ENCODE measurements at places on chromosomes 6 and 20. TPM values are rescaled to one million over a fixed set of nuclear protein-coding genes. Genes with fewer than 3 reads are reported as not detected.

The CST3 gene
- total RNA-seq, result 0.26 TPM

The CTCFL gene
- not detected for total RNA-seq

The PPIL6 gene
- total RNA-seq, result 0.46 TPM

The TMEM217 gene
- 3.3 TPM for total RNA-seq

The GHRH gene
- not detected for total RNA-seq

The VARS1 gene
- total RNA-seq, result 141 TPM

The HLA-DQB1 gene
- 10.1 TPM for total RNA-seq

The B4GALT5 gene
- total RNA-seq, result 21.4 TPM

The PLEKHG1 gene
- total RNA-seq, result 6.7 TPM

The HLA-DQA1 gene
- total RNA-seq, result 0.97 TPM

The C6orf62 gene
- 134 TPM for total RNA-seq

- peaks cover 3% of the 10 kb centered on the region for H3K36me3 ChIP-seq
- no peak for DNase-seq
- no peaks in the 10 kb centered on the region for H3K27me3 ChIP-seq
- H3K4me3 ChIP-seq, result no peak overlapping the region
Observed at GRCh38 chr6:170032197-170032596, 258.7 kb downstream of the DLL1 start.

DNA sequence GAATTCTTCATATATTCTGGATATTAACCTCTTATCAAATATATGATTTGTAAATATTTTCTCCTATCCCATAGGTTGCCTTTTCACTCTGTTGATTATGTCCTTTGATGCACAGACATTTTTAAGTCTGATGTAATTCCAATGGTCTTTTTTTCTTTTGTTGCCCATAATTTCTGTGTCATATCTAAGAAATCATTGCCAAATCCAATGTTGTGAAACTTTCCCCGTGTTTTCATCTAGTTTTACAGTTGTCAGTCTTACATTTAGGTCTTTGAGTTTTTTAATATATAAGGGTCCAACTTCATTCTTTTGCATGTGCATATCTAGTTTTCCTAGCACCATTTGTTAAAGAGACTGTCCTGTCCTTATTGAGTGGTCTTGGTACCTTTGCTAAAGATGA lies 111.5 kb downstream of the SESN1 start:
- no peaks in the 10 kb centered on the region for H3K4me1 ChIP-seq
- H3K4me3 ChIP-seq, result no peak overlapping the region
- no peak overlapping the region for H3K27ac ChIP-seq
- no peak for DNase-seq

DNA sequence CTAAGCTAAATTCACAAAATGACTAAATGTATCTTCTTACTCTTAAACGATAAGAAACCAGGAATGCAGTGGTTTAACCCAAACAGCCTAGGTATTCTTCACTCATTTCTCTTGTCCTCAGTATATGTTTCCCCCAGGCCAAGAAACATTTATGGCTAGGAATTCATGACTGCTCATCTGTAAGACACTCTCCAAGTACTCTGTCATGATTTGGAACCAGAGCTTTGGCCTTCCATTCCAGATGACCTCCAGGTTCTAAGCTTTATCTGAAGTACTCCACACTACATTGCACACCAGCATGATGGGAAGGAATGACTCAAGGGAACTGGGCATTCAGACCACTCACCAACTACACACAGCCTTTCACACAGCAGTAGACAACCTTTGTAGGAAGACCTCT lies 29.3 kb downstream of the NT5E start:
- H3K4me3 ChIP-seq, result no peak overlapping the region
- H3K4me1 ChIP-seq, result peaks cover 7% of the 10 kb centered on the region
- no peak for DNase-seq
- H3K36me3 ChIP-seq, result no peaks in the 10 kb centered on the region
- H3K27me3 ChIP-seq, result peaks cover 11% of the 10 kb centered on the region
- no peak overlapping the region for H3K27ac ChIP-seq

GRCh38 chr6:133710826-133711225 lies 178.1 kb upstream of the TCF21 start:
- DNase-seq, result no peak
- H3K4me3 ChIP-seq, result no peak overlapping the region
- H3K4me1 ChIP-seq, result no peaks in the 10 kb centered on the region
- no peak overlapping the region for H3K27ac ChIP-seq
- H3K36me3 ChIP-seq, result no peaks in the 10 kb centered on the region

DNA sequence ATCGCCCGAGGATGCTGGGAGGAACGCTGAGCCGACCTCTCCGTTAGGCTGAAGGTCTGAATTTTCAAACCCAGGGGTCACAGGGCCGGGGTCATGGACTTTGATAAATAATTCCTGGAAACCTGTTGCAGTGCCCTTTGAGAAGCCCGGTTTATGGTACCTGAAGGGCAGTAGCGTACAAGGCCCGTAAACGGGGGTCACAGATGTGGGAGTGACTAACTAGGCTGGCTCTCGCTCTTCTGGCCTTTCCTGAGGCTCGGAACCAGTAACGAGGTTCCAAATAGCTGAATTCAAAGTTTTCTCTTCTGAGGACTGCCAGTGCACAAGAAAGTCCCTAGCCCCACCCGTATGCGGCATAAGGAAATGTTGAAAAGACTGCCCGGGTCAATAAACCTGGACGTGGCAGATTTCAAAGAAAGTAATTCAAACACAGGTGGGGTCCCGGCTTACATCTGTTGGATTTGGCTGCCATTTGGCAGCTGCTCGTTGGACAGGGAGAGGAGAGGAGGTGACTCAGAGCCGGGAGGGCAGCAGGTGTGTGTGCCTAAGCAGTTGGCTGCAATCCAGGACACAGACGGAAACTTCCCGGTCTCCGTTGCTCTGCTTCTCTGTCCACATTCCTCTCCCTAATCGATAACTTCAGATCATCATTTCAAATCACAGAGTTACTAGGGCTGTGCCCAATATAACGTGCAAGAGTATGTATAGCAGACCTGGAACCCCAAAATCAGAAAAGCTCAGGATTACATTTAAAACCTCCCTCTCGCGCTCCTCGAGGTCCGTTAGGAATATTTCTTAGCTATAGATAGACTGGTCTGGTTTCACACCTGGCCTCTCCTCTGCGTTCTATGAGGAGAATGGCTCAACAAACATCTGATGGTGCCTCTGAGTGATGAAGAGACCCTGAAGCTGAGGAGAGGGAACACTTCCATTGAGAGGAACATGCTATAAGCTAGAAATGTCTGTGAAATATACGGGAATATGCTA lies 765 bp upstream of the GMDS start:
- H3K27ac ChIP-seq, result peak overlapping the region; percentile 92
- H3K4me1 ChIP-seq, result peaks cover 54% of the 10 kb centered on the region
- peak; percentile 72 for DNase-seq
- peaks cover 8% of the 10 kb centered on the region for H3K36me3 ChIP-seq

DNA sequence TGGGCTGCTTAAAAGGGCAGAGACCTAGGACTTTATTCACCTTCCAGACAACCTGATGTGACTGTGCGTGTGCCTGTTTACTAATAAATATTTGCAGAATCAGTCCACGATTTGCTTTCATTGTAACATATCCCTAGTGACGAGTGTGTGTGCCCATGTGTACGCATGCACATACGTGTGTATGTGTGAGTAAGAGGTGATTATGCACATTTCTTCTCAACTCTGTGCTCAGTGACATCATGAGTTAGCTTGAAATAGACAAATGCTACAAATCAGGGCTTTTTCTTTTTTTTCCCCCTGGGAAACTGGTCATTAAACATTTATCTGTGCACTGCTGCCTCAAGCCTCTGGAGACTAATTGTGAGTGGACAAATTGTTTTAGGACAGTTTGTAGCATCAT lies 242.6 kb upstream of the SOX4 start:
- DNase-seq, result no peak
- H3K27ac ChIP-seq, result no peak overlapping the region
- H3K4me3 ChIP-seq, result no peak overlapping the region
- H3K36me3 ChIP-seq, result no peaks in the 10 kb centered on the region
- no peaks in the 10 kb centered on the region for H3K4me1 ChIP-seq

GRCh38 chr6:161064915-161065314 lies 73.3 kb downstream of the MAP3K4 start:
- H3K27ac ChIP-seq, result no peak overlapping the region
- H3K27me3 ChIP-seq, result no peaks in the 10 kb centered on the region
- peaks cover 20% of the 10 kb centered on the region for H3K4me1 ChIP-seq
- no peak for DNase-seq
- H3K4me3 ChIP-seq, result no peak overlapping the region

- no peak for DNase-seq
- H3K4me1 ChIP-seq, result no peaks in the 10 kb centered on the region
- no peaks in the 10 kb centered on the region for H3K27me3 ChIP-seq
Observed at GRCh38 chr6:97630604-97631003, 347.6 kb upstream of the MMS22L start.

DNA sequence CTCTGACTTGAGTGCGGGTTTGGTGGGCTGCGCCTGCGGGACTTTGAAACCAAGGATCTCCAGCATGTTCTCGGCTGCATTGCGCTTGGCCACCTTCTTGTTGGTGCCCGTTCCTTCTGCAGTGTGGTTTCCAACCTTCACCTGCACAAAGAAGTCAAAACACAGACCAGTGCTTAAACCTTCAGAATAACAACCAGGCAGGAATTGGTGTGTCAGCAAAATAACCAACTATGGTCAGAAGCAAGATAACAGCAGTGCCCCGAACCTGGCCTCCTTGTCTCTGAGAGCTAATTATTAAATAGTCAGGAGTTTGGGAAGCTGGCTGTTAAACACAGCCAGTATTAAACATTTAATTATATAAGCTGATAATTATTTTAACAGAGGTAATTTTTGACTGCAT lies 68.1 kb downstream of the STAU1 start:
- no peak overlapping the region for H3K27ac ChIP-seq
- peaks cover 60% of the 10 kb centered on the region for H3K36me3 ChIP-seq
- no peaks in the 10 kb centered on the region for H3K4me1 ChIP-seq
- no peak overlapping the region for H3K4me3 ChIP-seq
- no peaks in the 10 kb centered on the region for H3K27me3 ChIP-seq

GRCh38 chr20:8215361-8215781 lies 83.3 kb downstream of the PLCB1 start:
- H3K27me3 ChIP-seq, result peaks cover 2% of the 10 kb centered on the region
- DNase-seq, result no peak
- peaks cover 40% of the 10 kb centered on the region for H3K4me1 ChIP-seq
- no peak overlapping the region for H3K4me3 ChIP-seq

- no peaks in the 10 kb centered on the region for H3K27me3 ChIP-seq
- no peak overlapping the region for H3K27ac ChIP-seq
- no peaks in the 10 kb centered on the region for H3K4me1 ChIP-seq
- H3K36me3 ChIP-seq, result no peaks in the 10 kb centered on the region
- no peak for DNase-seq
Observed at GRCh38 chr6:49001856-49002541, 461.1 kb downstream of the MMUT start.

DNA sequence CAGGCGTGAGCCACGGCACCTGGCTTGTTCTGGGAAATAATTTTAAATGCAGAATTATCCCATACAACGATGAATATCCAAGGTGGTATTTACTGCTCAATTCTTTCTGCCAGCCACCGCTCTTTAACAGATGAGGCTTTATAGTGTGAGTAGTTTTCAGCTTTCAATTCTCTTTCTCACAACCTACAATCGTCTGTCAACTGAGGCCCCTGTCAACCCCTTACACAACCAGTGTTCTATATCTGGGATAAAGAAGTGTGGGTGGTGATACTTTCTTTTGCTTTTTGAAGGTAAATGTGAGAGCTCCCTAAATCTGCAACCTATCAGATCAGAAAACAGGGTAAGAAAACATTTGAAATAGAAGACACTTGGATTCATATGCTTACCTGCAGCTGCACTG lies 22.5 kb downstream of the STAU1 start:
- peak overlapping the region; percentile 2 for H3K4me3 ChIP-seq
- peak overlapping the region; percentile 75 for H3K27ac ChIP-seq
- H3K4me1 ChIP-seq, result peaks cover 69% of the 10 kb centered on the region
- peaks cover 9% of the 10 kb centered on the region for H3K36me3 ChIP-seq

DNA sequence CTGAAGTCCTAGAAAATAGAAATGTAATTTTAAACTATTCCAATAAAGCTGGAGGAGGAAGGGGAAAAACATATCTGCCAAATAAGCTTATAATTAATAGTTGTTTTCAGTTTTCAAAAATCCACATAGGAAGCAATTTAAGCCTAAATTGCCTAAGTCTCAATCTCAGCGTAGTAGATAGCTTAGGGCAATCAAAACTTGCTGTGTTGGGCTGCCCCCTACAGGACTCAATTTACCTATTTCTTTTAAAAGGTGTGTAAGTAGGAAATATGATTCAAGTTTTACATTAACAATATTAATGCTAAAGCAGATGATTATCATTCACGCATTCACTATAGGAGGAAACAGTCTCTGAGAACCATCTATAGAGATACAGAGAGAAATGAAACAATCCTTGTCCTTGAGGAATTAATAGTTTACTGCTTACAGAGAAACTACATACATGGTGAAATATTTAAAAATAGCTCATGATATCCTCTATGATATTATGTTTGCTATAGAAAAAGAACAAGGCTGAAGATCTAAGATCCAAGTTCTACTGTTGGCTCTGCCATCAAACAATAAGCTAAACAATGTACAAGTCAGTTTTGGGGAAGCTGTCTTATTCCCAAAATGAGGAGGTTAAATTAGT lies 102.1 kb downstream of the ATG5 start:
- no peak overlapping the region for H3K4me3 ChIP-seq
- H3K4me1 ChIP-seq, result peaks cover 37% of the 10 kb centered on the region
- no peaks in the 10 kb centered on the region for H3K27me3 ChIP-seq
- DNase-seq, result peak; percentile 75

GRCh38 chr6:166728884-166729530 lies 102.0 kb upstream of the RPS6KA2 start:
- DNase-seq, result no peak
- H3K27ac ChIP-seq, result no peak overlapping the region
- no peaks in the 10 kb centered on the region for H3K4me1 ChIP-seq
- H3K27me3 ChIP-seq, result no peaks in the 10 kb centered on the region
- no peak overlapping the region for H3K4me3 ChIP-seq

DNA sequence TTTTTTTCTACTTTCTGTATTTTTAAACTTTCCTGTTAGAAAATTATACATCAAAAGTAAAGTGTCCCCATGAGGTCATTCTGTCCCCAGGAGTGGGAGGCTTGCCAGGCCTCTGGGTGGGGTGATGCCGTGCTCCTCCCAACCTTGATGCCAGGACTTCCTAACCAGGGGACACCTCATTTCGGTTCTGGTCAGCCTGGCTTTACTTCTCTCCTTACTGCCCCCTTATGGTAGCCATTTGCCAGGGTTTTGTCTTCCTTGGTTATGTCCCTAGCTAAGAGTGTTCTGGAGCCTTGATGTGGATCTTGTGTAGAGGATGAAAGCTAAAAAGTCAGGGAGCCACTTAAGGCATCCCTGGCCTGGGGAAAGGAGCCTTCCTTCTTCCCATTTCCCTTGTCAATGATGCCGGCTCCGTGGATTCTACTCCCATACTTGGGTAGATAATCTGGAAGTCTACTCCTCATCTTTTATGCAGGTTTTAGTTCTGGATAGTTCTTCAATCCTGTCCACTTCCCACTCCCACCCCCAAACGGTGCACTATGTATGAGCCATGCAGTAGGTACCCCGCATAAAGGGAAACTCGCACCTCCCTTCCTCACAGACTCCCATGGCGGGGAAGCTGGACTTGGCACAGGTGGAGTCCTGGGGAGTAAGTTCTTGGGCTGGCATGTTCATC lies 164.1 kb upstream of the SALL4 start:
- H3K36me3 ChIP-seq, result no peaks in the 10 kb centered on the region
- DNase-seq, result peak; percentile 10
- H3K4me3 ChIP-seq, result no peak overlapping the region
- peaks cover 7% of the 10 kb centered on the region for H3K27me3 ChIP-seq
